Stimulated activated CD8-positive, alpha-beta memory T cell treated with anti-CD3 and anti-CD28 coated beads, Interleukin-2, amount 100 ng/mL, for 48 hours (primary cell): ENCODE measurements at places on chromosomes 6 and 20.

- no peak for DNase-seq
These were observed 54.4 kb downstream of the KDM1B start for GRCh38 chr6:18209539-18210197.

DNA sequence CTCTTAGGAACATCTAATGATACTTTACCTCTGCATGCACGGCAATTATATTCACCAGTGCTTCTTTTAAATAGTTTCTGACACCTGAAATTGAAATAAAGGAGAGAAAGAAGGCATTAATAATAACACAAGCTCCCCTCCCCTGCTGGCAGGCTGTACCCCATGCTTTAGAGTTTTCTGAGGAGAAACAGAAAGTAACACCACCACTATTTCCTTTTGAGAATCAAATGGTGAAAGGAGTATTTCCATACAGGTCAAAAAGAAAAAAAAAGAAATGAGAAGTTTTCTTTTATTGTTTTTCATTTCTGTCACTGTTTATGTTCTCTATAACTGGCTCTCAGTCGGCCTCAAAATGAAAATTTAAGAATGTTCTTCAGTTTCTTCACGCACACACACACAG, 108.1 kb downstream of the IRF4 start:
- no peak for DNase-seq

DNA sequence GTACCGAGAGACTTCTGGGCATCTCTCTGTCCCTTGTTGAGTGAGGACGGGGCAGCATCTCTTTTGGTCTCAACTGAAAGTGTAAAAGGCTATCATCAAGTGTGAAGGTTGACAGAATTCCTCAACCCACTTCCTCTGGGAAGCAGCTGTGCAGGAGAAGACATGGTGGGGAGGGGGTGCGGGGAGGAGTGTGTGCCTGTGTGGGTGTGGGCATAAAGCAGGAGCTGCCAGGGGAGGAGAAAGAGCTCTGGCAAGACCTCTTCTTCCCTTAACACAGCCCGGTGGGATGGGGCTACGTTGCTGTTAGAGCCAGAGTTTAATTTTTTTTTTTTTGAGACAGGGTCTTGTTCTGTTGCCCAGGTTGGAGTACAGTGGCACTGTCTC, 31.8 kb downstream of the CPXM1 start:
- DNase-seq = no peak

DNA sequence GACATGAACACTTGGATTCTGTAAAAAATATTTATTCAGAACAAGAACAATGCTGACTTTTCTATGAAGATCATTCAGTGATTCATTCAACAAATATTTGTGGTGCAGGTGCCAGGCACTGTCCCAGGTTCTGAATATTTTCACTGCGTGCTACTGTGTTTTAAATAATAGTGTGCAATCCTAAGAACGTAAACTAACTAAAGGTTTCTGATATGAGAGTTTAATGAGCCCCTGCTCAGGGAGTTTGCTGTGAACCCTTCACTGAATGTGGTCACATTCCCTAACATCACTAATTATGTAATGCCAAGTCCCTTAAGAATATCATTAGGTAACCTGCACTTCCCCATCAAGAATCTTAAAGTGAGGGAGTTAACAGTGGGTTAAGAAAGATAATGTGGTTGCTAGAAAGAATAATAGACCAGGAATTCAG, 1.7 kb upstream of the TMEM170B start:
- no peak for DNase-seq

GRCh38 chr6:33007831-33008400, 1.5 kb downstream of the HLA-DOA start:
- DNase-seq = no peak

GRCh38 chr20:32429343-32429742, 71.2 kb downstream of the ASXL1 start:
- DNase-seq = no peak

GRCh38 chr6:75024828-75025227, 181.0 kb downstream of the COL12A1 start:
- no peak for DNase-seq

DNA sequence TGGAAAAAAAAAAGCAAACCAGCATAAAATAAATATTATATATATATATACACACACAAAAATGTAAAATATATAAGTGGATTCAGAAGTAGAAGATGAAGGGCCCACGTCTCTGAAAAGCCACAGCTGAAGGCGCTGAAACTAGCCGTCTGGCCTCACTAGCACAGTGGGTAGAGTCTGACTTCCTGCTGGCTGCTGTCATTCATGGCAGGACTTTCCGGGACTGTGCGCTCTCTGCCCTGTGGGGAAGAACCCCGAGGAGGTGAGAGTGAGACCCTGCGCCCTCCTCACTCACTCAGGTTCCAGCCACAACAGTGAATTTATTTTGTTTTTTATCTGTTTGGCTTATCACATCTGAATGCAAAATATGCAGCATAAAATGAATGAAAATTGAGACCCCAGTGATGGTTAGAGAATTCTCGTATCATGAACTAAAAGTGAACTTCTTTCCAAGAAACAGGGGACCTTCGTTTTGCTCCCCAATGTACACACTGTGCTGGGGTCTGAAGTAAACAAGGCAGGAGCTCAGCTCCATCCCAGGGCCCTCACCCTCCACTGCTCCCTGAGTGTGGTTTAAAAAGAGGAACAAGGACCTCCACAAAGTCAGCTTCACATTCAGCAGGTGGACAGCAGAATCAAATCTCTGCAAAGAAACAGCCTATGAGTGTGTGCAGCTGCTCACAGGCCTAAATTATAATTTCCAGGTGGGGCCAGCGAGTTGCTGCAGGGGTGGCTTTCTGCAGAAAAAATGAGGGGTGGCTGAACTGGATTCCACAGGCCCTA, 1.3 kb upstream of the RAMACL start:
- no peak for DNase-seq

DNA sequence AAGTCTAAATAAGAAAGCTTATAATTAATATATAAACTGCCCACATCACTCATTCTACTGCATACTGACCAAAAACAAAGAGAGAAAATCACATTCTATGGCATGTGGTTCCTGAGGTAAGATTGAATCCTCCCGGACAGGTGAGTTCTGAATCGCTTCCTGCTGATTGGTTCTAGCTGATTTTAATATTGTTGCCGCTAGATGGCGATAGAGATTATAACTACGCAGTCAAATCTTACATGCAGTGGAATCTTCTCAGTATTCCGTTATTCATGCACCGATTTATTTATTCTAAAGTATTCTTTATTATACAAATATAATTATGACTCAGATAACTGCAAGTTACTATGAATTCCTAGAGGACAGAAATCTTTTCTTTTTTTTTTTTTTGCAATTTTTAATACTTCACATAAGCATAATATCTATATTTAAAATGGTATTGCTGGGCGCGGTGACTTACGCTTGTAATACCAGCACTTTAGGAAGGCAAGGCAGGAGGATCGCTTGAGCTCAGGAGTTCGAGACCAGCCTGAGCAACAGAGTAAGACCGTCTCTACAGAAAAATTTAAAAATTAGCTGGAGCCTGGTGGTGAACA, 24.2 kb upstream of the TMX4 start:
- DNase-seq = no peak

DNA sequence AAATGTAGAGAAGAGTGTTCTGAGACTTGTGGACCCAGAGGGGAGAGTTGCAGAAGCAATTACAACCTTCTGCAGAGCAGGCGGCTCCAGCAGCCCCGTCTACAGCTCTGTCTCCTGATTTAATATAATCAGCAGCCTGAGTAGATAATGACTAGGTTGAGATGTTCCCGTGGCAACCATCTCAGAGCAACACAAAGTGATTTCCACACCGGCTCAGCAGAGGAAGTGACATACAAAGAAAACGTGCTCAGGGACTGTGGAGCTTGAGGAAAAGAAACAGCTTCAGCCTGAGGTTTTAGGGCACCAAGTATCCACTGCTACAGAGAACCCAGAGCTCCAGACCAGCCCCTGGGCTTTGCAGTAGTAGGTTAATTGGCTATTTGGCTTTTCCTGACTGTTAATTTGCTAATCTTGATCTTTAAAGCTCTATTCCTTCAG, 136.4 kb downstream of the MTFR2 start:
- DNase-seq = no peak

DNA sequence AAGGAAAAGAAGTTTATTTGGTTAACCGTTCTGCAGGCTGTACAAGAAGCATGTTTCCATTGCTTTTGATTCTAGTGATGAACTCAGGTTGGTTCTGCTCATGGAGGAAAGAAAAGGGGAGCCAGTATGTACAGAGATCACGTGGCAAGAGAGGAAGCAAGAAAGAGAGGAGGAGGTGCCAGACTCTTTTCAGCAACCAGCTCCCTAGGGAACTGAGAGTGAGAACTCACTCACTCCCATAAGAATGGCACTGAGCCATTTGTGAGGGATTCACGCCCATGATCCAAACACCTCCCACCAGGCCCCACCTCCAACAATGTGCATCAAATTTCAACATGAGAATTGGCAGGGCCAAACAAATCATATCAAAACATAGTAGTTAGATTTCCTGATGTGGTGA, 649.1 kb downstream of the EPM2A start:
- no peak for DNase-seq

DNA sequence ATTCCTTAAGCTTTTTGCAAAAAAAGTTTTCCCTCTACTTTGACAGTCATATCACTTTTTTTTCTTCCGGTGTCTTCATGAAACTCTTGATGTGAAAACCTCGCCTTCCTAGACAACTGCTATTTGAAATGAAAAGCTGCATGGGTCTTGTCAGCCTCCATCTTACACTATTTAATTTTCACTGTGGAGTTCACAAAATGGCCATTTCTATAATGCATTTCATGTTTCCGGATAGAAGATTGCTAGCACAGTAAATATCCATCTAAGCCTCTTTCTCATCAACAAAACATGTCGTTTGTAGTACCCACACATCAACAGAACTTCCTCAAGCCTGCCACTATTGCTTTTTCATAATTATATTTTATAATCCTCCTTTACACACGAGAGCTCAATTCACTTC, 204.9 kb upstream of the ID4 start:
- no peak for DNase-seq

DNA sequence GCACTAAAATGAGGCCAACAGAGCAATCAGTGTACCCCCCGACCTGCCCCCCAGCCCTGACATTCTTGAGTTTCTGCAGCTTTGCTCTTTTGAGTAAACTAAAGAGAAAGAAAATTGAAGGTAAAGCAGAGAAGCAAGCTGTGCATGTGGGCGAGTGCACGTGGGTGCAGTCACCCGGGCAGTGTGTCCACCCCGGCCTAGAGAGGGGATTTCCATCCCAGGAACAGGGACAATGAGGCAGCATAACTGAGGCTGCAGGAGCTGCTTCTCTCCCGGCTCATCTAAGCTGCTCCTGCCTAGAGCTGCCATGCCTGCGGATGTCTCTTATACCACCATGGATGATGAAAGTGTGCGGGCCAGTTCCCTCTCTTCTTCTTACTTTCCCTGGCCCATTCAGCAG, 16.8 kb downstream of the CASS4 start:
- no peak for DNase-seq

DNA sequence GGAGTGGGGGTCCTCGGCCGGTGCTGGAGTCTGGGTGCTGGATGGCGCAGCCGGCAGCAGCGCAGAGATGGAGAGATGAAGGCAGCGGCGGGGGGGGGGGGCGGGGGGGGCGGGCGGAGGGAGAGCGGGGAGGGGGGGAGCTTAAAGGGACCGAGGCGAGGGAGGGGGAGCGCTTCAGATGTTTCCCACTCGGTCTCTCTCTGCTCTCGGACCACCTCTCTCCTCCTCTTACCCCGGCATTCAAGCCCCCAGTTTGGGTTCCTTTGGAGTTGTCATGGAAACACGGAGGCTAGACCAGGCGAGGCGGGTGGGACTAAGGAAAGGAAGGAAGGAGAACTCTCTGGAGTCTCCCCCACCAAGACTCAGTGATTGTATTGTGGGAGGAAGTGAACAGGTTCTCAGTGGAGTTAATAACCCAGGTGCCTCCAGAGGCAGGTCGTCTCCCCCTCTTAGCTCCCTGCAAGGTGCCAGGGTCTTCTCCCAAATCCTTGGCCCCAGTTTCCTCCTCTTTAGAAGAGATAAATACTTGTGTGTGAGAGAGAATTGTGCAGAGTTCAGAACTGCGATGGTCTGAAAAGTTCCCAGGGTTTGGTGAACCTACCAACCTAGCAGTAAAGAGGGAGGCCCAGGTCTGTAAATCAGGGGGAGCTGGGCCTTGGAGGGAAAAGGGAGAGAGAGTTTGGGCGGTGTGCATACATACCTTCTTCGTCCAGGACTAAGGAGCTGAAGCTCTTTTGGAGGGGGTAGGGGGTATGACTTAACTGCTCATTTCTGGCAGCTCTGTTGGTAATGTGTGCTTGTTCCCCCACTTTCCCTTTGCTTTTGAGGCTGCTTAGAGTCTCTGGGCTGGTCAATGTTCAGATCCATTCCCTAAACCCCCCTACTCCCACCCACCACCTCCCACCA, at the start of gene PRRT1:
PRRT1 (minus strand) TSS at position 77 of the 906 bp plus-strand sequence. CDS start 112 bp downstream, outside the sequence.
- DNase-seq = no peak

- peak; percentile 80 for DNase-seq
These were observed at the start of gene KIF3B for GRCh38 chr20:32277361-32278198. Gene KIF3B, plus strand, starts transcription at chr20:32277651. Its CDS starts 32,127 bp downstream, at chr20:32309778.

- DNase-seq = no peak
These were observed 12.4 kb upstream of the MYT1 start for GRCh38 chr20:64151633-64152530.

GRCh38 chr6:159969204-159969912, 476 bp downstream of the IGF2R start:
- no peak for DNase-seq

DNA sequence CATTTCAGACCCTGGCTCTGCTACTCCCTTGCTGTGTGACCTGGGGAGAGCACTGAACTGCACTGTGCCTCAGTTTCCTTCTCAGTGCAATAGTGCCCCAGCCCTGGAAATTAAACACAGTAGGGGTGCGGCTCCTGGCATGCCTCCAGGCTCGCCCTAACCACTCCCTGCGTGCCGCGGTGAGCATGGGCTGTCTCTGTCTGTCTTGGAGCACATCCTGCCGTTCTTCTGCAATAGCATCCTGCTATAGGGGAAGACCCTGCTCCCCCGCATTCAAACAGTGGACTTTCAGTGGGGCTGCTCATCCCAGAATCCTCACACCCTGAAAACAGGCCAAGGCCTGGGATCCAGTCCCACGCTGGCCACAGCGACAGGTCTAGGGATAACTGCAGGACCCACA, 129.5 kb downstream of the FOXC1 start:
- no peak for DNase-seq

GRCh38 chr6:25237579-25237978, 41.6 kb upstream of the CARMIL1 start:
- DNase-seq = no peak

- no peak for DNase-seq
These were observed 13.9 kb downstream of the KHDRBS2 start for GRCh38 chr6:62272114-62272513.

DNA sequence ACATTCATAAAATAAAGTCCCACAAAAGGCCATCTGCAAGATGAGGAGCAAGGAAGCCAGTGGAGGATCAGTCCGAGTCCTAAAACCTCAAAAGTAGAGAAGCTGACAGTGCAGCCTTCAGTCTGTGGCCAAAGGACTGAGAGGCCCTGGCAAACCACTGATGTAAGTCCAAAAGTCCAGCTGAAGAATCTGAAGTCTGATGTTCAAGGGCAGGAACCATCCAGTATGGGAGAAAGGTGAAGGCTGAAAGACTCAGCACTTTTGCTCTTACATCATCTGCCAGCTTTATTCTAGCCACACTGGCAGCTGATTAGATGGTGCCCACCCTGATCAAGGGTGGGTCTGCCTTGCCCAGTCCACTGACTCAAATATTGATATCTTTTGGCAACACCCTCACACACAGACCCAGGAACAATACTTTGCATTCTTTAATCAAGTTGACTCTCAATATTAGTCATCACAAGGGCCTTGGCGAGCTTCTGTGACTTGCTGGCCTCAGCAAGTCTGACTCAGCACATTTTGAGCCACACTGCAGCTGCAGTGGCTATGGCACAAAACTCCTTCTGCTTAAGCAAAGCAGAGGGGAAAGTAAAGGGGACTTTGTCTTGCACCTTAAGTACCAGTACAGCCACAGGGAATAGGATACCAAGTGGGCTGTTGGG, 1370.3 kb upstream of the CITED2 start:
- no peak for DNase-seq

GRCh38 chr6:142764311-142764710, 180.7 kb downstream of the HIVEP2 start:
- no peak for DNase-seq
